Activated gamma-delta T cell (primary cell): ENCODE measurements at places on chromosomes 2 and 18.

GRCh38 chr18:23291456-23292205 is 156.3 kb downstream of the CABLES1 start:
- DNase-seq, result no peak

- no peak for DNase-seq
Observed at GRCh38 chr18:39500306-39500705, 1934.7 kb upstream of the CELF4 start.

DNA sequence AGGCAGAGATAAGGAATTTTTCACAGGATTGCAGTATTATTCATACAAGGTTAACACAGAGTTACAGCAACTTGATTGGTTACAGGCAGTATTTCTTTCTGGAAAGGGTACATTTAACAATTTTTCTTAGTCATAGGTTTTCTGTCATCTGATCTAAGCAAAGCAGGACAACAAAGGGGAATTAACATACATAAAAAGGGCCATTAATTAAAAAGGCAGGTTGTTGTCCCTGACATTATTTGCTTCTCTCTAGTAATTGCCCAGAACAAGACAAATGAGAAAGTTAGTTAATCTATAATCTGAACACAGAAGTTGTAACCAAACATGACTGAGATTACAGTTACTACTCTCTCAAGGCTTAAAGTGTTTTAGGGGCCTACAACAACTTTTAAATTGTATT is 291.4 kb upstream of the LRRTM4 start:
- DNase-seq, result no peak

GRCh38 chr18:36872329-36872728 is 43.4 kb downstream of the KIAA1328 start:
- DNase-seq, result no peak

- no peak for DNase-seq
Observed at GRCh38 chr2:29628108-29628745, 293.2 kb downstream of the ALK start.

- no peak for DNase-seq
Observed at GRCh38 chr2:161754379-161754778, 130.2 kb downstream of the SLC4A10 start.

DNA sequence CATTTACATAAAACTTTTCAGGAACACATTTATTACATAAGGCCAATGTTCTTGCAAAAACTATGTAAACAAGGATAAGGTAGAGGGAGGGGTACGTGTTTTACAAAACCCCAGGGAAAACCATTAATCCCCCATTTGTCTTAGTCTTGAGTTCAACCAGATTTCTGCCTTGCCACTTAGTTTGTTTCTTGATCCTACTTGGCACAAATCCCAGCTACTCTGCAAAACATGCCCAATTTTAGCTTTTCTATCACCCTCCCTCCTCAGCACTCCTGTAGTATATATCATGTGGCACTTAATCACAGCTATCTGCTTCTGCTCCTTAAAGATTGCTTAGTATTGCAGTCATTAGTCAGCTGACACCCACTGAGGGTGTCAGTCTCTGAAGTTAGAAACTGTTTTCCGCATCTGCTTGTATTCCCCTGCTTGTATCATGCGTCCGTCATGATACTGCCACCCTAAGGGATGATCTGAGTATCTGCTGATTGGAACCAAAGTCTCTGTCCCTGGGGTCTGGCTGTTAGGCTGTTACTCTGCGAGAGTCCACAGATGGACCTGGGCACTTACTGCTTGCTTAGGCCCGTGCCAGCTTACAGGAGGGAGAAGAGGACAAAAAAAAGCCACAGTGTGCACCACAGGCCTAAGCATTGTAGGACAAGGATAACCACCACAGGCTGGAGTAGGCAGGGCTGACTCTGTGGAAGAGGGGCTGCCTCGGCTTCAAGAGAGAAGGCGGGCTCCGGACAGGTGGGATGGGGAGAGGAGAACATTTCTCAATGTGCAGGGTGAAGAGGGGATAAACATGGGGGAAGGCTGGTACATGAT is 82.2 kb downstream of the EPAS1 start:
- no peak for DNase-seq

GRCh38 chr18:74116633-74117554 is 30.7 kb downstream of the FBXO15 start:
- DNase-seq, result no peak

GRCh38 chr2:70658476-70658875 is 104.8 kb upstream of the TGFA start:
- DNase-seq, result no peak

DNA sequence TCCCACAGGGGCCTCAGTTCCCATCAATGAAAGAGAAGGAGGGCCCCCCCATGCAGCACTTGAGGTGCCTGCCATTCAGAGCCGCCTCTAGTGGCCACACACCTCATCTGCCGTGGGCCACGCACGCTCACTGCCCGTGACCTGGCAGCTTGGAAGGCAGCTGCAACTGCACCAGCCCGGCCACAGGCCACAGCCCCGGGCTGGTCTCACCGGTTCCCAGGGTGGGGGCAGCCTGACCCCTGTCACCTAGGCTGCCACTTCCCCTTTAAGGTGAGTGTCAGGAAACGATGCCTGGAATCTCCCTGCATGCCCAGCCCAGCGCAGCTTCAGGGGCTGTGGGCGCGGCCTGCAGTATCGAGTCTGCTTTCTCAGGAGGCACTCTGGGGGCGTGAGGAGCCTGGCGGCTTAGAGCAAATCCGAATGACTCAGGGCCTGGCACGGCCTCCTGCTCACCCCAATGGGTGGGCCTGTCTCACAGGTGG is 2.6 kb downstream of the MAB21L4 start:
- no peak for DNase-seq

DNA sequence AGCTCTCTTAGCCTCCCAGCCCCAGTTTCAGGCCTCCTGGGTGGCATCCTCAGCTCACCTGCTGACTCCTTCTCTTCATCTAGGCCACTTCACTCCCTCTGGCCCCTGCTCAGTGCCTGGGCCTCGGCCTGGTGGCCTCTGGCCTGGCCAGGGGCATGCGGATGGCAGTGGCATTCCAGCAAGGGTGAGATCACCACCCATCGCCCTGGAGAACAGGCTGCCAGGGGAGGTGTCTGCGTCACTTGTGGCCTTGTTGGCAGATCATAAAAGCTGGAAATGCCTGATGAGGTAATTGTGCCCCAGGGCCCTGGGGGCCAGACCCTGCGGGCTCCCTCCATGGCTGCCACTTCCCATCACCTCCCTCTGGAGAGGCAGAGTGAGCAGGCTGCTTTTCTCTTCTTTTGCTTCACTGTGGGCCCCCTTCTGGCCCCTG is 72.5 kb upstream of the SMAD2 start:
- DNase-seq, result no peak

DNA sequence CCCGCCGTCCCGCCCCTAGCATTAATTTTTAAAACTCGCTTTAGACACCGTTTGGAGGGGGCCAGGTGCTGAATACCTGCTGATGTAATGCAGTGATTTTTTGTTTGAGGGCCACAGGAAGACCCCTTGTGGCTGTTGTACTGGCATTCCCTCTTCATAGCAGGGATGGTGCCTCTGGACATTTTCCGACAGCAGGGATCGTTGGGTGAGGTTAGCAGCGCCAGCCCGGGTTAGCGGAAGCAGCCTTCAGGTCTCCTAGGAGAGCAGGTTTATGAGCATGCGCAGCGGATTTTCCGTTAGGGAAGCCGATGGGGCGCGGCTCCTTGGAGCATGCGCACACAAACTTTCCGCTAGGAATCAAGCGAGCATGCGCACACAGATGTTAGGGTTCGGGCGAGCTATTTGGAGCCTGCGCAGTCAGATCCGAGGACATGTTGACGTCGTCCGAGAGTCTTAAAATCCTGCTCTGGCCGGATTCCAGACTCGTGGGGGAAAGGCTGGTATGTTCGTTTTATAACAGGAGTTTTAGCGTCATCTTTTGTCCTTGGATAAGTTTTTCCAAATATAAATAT is 17.2 kb upstream of the C2orf74 start:
- peak; percentile 37 for DNase-seq

DNA sequence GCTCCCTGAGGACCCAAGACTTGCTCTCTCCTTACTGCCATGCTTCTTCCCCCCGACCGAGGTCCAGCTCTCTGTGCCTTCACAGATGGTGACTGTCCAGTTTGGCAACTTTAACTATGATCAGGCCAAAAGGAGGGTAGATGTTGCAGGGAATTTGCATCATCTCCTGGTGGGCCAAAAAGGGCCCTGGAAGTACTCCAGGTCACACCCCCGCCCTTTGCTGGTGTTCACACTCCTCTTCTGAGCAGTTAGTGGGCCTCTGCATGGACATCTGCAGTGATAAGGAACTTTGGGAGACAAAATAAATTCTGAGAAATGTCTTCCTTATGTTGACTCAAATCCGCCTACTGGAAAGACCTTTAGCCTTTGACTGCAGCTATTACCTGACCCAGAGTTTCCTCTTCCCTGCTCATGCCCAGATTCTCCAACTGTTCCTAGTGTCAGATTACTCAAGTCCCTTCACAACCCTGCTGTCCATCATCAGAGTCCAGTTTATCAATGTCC is 234.4 kb downstream of the LOXHD1 start:
- DNase-seq, result no peak

DNA sequence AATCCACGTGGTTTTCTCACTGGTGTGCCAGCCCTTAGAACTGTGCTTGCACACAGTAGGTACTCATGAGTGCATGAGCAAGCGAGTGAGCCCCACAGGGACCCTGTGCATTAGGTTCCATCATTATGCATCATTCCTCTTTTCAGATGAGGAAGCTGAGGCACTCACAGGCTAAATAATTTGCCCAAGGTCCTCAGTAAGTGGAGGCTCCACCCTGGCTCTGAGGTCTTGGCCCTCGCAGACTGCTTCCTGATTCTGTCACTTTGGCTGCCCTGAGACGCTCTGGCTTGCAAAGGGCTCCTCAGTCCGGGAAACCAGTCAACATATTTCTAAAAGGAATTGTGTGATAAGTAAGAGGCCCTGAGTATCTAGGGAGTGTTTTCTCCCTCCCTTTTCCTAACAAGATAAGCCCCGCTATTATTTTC is 71.7 kb downstream of the IL1R2 start:
- no peak for DNase-seq

DNA sequence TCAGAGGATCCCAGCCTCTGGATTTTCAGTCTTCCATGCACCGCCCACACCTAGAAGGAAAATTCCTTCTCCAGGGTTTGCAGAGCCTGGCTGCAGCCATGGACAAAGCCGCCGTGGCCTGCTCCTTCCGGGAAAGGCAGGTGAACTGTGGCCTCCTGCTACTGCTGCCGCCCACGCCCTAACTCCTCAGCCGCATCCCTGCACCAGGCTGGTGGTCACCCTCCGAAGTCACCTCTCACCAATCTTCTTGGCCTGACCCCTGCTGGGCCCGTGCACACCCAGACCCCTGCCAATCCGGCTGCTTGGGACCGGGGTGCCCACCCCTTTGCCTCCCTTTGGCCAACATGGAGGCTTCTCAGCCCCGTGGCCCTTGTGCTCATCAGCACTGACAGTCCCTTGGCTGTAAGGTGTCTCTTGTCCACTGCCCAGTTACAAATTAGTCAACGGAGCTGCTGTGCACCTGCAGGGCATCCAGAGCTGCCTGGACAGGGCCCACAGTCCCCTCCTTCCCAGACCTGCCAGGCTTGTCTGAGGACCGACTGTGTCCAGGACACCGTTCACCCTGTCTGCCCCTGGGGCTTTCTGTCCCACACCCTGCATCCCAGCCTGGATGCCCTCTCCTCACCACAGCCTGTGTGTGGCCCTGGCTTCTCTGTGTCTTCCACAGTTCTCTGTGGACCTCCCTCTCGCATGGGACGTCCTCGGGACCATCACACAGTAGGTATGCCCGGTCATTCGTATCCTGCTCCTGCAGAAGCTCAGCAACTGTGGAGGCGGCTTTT is 130.1 kb upstream of the TPO start:
- no peak for DNase-seq

DNA sequence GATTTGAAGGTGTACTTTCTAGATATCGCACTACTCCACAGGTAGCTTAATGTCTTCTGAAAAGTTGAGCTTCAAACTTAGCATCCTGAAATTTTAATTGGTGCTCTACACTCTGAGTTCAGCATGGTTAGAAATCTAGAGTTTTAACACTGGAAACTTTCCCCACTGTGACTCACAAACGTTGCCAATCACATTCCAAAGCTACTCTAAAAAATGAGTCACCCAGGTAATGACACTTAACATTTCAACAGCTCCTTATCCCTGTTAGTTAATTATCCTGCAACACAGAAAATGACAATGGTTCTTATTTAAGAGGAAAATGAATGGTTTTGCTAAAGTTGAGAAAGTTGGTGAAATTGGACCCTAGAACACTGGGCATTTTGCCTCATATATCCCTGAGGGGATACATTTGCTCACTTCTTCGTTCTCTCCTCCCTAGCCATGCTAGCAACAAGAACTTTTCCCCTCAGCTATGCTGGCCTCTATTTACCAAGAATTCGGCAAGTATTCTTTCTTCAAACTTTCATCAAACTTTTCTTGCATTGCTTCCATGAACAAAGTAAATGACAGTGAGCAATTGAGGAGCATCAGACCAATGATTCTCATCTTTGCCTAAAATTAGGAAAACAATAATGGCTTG is 1024.1 kb upstream of the KLHL29 start:
- no peak for DNase-seq

DNA sequence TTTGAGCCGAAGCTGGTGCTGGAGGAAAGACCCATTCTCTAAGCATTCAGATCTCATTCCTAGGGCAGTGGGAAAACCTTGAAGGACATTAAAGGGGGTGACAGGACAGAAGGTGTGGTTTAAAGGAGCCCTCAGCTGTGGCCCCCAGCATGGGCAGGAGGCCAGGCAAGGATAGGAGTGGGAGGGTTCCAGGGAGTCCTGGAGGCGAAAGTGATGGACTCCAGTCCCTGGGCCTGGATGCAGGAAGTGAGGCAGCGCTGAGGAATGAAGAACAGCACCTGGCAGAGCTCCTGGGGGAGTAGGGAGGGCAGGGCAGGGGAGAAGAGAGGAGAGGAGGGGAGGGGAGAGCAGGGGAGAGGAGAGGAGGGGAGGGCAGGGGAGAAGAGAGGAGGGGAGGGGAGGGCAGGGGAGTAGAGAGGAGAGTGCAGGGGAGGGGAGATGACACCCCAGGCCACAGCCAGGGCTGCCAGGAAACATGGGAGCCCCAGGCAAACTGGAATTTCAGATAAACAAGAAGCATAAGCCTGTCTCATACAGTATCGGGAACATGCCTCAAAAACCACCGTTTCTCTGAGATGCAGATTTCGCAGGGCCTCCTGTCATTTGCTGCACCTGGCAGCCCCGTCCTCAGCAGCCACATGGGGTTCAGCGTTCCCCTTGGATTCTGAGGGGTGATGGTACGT is 5.7 kb downstream of the RAMP1 start:
- DNase-seq, result no peak

GRCh38 chr2:38632980-38633379 is 30.3 kb upstream of the HNRNPLL start:
- DNase-seq, result no peak

DNA sequence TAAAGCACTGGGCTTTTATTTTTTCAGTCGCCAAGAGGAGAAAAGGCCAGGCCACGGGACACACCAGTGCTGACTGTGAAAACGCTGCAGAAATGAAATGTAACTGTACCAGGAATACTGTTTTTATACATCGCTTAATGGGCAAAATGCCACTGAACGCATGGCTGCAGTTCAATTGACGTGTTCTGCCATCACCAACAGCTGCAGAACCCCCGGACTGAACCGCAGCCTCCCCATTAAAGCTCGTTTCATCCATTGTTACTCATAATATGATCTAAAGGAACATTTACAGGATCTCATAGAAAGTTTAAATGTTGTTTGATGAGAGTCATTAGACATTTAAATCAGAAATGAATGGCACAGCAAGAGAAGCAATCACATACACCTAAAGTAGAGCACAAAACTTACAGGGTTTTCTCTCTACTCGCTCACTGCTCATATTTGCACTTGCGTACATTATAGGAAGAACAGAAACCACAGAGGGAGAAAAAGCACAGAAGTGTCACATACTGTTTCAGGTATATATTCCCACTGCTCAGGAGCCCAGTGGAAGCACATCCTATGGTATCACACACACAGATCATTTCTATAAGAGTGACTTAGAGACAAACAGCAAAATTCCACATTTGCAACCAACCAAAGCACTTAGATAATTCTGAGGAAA is 35.3 kb downstream of the TCF4 start:
- no peak for DNase-seq
